ENCODE measurements at places on chromosomes 1 and 21.

- no peak for DNase-seq
Measured at GRCh38 chr1:194104247-194104844, 917.9 kb upstream of the B3GALT2 start.

DNA sequence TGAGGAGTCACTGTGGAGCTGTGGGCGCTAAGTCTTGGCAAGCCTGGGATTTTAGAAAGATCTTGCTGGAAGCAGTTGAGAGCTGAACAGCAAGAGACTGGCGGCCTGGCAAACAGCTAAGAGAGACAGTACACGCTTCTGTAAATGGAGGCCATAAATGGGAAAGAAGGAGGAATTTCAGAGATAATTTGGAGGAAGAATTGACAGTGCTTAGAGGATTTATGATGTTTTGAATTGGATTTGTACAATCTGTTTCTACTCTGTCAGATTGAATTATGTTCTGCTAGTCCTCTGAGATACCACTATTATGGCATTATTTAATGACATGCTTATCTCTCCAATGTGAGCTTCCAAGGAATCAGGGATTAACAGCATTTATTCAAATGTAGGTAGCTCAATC lies 50.1 kb downstream of the ABCA4 start:
- no peak for DNase-seq

- DNase-seq: no peak
Measured at GRCh38 chr1:6307099-6307498, 46.2 kb upstream of the GPR153 start.

GRCh38 chr1:155254714-155255242 lies 505 bp downstream of the ENTREP3 start:
- DNase-seq: no peak

- no peak for DNase-seq
Measured at GRCh38 chr1:54875000-54875399, 12.0 kb downstream of the DHCR24 start.

DNA sequence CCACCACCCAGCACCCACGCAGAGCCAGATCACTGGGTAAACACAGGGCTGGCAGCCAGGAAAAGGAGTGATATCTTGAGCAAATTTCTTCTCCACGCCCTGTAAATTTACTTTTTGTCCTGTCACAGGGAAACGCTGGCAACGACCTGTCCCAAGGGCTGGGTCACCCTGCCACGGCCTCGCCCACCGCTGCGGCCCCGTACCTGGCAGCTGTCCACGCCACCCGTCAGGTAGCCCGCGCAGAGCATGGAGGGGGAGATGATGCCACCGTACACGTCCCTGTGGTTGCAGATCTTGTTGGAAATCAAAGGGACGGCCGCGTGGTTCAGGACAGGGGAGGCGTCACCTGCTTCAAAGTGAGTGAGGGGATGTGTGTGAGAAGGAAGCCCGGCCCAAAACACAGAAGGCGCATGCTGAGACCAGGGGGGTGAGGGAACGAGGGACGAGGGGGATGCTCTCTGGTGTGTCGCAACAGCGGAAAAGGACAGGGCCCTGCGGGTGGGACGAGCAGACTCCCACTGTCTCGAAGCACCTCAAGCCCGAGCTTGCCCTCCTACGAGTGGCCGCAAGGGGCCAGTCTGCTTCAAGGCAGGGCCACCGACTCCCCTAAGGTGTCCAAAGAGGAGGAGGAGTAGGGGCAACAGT lies 10.1 kb upstream of the TFF1 start:
- no peak for DNase-seq

DNA sequence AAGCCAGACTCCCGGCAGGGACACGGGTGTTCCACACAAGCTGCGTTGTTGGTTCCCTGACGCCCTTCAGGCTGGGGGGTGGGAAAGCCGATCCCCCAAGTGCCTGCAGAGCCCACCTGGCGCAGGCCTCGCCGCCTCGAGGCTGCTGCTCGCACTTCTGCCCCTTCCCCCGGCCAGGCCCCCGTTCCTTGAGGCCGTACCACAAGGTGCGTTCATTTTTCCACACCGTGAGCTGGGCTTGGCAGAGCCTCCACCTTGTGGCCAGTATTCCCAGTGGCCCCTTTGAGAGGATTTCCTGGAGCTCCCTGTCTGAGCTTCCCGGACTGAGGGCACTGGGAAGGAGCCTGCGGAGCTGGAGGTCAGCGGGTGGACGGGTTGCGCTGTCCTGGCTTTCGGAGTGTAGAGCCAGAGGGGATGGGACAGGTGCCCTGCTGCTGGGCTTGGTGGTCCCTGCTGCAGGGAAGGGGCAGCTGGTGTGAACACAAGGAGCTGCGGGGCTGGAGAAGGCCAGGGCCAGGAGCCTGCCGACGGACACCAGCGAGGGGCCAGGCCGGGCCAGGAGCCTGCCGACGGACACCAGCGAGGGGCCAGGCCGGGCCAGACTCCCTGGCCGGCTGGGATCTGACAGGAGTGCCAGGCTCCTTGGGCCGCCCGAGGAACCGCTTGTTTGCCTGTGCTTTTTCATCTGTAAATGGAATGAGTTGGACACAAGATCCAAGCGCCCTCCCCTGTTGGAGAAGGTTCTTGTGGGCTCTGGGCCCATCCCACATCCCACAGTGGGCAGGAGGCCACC lies 18.4 kb downstream of the PDXK start:
- no peak for DNase-seq

GRCh38 chr21:32140151-32140550 lies 138.7 kb downstream of the MIS18A start:
- no peak for DNase-seq

- DNase-seq: no peak
Measured at GRCh38 chr1:86227026-86227425, 70.5 kb upstream of the COL24A1 start.

GRCh38 chr1:15938628-15939161 lies 37.2 kb downstream of the ZBTB17 start:
- DNase-seq: no peak

- no peak for DNase-seq
Measured at GRCh38 chr1:156451505-156452160, 48.9 kb downstream of the MEF2D start.

DNA sequence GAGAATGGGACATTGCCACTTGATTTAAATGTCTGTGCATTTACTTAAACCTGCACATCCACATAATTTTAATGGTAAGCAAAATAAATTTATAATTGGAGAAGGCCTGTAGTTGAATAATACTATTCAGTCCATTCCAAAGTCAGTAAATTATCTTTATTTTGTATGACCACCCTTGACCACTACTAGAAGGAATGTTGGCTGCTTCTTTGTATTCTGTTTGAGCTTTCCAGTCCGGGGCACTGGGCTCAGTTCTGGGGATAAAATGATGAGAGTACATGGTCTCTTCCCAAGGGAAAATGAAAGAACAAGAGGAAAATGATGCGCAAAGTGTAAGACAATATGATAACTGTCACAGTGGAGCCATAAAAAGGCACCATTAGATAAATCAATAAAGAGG lies 98.9 kb downstream of the CRB1 start:
- no peak for DNase-seq

- no peak for DNase-seq
Measured at GRCh38 chr1:160209321-160210046, 4.3 kb downstream of the PEA15 start.

DNA sequence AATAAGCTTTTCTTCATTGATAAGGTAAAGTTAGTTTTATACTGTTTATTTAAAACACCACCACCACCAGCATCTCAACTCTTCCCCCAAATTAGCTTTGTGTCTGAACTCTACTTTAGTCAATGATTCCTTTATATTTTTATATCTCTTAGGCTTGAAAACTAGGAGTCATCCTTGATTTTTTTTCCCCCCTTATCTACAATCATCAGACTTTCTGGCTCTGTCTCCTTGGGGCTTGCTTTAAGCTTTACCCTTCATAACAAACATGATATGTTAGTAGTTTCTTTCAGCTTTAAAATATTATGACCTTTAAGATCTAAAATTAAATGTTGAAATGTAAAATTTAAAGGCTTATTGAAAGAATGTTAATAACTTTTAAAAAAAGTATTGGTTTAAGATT lies 28.3 kb downstream of the HS2ST1 start:
- DNase-seq: no peak

All from stimulated activated CD4-positive, alpha-beta T cell treated with anti-CD3 and anti-CD28 coated beads, Interleukin-4, amount 100 ng/mL, for 4 hours (primary cell).